ENCODE measurements at places on chromosomes 13 and 19.

DNA sequence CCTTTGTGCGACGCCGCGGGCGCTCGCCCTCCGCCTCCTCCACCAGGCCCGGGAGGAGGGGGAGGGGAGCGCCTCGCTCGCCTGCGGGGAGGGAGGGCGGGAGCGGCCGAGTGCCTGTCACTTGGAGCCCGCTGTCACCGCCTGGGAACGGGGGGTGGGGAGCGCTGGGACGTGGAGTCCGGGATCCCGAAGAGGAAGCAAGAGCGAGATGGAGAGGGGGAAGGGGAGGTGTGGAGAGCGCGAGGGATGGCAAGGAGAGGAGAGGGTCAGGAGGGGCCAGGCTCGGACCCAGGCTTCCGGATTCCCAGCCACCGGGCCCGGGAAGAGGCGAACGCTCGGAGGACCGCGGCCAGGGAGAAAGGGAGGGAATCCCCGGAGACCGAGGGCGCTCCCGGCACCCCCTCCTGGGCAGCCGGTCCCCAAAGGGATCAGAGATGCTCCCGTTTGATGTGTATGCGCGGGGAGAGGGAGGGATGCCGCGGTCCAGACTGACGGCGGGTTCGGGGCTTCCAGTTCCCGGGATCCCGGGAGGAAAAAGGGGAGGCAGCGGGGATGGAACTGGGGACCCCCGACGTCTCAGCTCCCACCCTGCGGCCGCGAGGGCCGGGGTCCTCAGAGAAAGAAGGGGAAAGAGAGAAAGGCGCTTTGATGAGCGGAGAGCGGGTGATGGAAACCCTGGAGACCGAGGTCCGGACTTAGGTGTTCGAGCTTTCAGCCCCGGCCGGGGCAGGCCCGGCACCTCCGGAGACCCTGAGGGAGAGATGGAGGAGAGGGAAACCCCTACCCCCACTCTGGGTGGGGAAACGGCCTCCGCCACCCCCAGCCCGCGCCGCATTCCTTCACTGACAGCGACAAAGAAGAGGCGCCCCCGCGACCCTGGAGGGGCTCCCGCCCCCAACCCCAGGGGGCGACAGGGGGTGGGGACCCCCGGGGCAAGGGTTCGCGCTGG, 4.7 kb upstream of the DPF1 start:
- DNase-seq: no peak

DNA sequence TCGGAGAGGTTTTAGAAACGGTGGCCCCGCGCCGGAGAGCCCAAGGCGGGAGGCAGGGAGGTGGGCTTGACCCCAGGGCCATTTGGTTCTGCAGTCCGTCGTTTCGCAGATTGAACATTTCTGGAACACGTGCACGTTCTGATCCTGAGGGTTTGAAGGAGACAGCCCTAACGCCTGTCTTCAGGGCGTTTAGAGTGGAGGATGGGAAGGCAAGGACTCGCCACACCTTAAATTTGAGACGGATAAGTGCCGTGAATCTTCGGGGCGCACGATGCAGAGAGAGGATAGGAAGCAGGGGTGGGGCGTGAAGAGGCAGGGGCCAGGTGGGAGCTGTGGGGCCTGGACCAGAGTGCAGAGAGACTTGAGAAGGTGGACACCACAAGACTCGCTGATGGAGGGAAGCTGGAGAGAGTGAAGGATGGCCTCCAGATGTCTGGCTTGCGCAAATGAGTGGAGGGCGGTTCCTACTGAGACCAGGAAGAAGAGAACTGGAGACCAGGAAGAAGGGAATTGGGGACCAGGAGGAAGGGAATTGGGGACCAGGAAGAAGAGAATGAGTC, 804 bp upstream of the MIER2 start:
- no peak for DNase-seq

DNA sequence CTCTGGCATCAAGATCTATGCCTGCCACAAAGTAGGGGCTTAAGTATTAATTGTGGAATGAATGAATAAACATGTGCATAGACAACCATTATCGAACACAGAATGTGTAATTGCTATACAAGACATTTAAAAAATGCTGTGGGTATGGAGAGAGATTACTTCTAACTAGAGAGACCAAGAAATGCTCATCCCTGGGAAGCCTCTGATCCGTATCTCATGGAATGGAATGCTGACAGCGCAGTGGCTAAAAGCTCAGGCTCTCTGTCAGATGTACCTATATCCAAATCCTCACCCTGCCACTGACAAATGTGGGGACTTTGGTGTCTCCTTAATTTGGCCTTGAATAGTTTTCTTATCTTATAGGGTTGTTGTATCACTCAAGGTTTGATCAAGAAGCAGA, 22.7 kb upstream of the MBNL2 start:
- DNase-seq: no peak

DNA sequence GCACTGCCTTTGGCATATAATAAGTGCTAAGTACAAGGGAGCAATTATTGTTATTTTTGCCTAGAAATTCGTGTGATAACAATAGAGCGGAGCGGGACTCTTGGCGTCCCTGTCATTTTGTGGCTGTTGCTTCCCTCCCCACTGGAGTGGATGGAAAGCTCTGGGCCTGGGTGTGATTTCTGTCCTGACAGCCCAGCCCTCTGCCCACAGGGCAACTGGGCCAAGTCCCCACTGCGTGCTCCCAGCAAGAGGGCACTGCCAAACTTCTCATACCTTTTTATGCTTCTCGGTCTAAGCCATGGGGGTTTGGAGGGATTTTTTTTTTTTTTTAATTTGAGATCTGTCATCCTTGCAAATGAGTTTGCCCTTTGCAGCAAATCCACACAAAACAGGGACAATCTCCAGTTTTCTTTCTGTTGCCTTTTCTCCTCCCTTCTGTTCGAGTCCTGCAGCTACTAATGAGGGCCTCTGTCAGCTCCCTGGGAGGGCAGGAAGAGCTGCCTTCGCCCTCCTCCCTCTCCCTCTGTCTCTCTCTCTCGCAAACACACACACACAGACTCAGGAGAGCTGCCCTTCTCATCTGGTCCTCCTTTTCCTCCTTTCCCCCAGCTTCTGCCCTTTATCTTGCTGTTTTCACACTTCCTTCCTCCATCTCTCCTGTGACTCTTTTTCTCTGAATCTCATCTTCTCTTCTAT, 103.9 kb downstream of the DNAJC15 start:
- no peak for DNase-seq

- DNase-seq: no peak
Observed at GRCh38 chr19:4909156-4909896, at the start of gene UHRF1. Gene UHRF1, plus strand, starts transcription at chr19:4909501. Its CDS starts 1,385 bp downstream, at chr19:4910886.

DNA sequence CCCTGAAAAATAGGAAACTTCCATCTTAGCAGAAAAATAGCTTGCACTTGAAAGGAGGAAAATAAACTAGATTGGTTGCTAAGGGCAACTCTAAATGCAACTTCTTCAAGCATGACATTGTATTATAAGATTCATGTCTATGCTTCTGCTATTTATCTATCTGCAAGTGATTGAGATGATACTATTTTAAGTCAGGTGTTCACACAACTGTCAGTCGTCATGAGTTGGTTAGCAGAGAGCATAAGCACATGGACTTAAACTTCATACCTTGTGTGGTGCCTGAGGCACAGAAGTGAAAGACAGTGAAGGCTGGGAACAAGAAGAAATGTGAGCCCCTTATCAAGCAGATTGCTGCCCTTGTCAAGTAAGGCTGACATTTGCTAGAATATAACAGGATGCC, 82.9 kb downstream of the SLITRK5 start:
- DNase-seq: no peak

DNA sequence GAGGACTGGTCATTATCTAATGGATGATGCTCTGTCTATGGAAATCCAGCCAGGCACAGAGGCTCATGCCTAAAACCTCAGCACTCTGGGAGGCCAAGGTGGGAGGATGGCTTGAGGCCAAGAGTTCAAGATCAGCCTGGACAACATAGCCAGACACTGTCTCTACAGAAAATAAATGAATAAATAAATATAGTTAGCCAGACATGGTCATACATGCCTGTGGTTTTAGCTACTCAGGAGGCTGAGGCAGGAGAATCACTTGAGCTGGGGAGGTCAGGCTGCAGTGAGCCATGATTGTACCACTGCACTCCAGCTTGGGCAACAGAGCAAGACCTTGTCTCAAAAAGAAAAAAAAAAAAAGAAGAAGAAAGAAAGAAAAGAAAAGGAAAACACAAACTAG, 234.7 kb downstream of the TSHZ3 start:
- no peak for DNase-seq

GRCh38 chr13:46010148-46010547, 42.4 kb downstream of the ZC3H13 start:
- DNase-seq: no peak

All from effector CD8-positive, alpha-beta T cell (primary cell).